ENCODE measurements at places on chromosomes 7 and 10. TPM values are rescaled to one million over a fixed set of nuclear protein-coding genes. Genes with fewer than 3 reads are reported as not detected.

RNF32 gene
- 0.83 TPM for total RNA-seq

DNA sequence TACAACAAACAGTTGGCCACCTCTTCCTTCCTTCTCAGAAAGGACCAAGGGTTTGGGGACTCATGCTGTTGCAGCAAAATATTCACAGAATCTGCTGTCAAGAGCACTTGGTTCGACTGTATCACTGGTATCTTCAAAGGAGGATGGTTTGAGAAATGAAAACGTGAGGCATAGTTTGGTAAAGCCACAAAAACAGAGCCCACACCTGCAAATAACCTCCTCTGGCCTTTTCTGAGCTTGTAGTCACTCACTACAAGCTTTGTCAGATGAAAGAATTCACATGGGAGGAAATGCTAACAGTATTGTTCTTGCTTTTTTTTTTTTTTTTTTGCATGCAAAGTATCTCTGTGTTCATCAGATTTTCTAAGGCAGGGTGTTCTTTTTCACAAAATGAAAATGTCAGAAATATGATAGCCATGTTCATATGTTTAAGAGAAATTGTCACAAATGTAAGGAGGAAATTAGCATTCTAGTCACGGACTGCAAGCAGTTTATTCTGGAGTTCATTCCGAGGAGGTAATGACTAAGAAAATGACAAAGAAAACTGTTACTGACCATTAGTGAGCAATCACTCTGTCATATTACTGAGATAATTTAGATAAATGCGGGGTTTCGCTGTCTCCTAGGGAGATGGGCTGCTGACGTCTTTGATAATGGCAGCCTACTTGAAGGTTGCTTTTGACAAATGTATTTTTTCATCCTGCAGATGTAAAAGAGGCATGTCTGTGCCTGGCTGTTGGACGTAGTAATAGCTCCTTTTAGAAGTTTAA is 117.8 kb upstream of the MYO3A start:
- no peaks in the 10 kb centered on the region for H3K4me1 ChIP-seq
- H3K36me3 ChIP-seq: no peaks in the 10 kb centered on the region
- no peak overlapping the region for H3K27ac ChIP-seq
- H3K4me3 ChIP-seq: no peak overlapping the region
- no peaks in the 10 kb centered on the region for H3K27me3 ChIP-seq

DNA sequence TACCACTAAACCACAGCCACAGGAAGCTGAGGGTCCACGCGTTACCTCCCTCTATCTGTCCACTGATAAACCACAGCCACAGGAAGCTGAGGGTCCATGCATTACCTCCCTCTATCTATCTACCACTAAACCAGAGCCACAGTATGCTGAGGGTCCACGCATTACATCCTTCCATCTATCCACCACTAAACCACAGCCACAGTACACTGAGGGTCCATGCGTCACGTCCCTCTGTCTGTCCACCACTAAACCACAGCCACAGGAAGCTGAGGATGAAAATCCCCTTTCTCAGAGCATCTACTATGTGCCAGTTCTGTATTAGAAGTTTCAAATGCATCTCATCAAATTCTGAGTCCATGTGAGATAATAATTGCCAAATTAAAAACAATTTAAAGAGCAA is 589.3 kb downstream of the DNAJB6 start:
- H3K36me3 ChIP-seq: no peaks in the 10 kb centered on the region
- no peak overlapping the region for H3K4me3 ChIP-seq
- DNase-seq: peak; percentile 14
- H3K27ac ChIP-seq: no peak overlapping the region
- no peaks in the 10 kb centered on the region for H3K27me3 ChIP-seq
- peaks cover 6% of the 10 kb centered on the region for H3K4me1 ChIP-seq

DNA sequence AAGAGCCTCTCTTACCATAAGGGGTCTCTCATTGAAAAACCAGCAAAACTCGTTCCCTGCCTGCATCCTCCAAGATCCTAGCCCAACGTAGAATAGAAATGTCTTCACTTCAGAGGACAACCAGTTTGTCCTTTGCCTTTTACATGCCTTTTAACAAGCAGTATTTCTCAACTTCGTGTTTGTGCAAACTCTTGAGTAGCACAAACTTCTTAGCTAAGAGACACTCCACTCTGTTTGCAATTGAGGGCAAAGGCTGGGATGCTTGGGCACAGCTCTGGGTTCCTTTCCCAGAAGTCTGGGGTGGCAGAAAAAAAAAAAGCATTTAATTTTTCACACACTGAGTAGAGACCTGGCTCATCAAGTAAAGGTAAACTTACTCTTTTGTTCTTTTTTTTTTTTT is 19.5 kb upstream of the KCTD7 start:
- H3K4me3 ChIP-seq: no peak overlapping the region
- no peaks in the 10 kb centered on the region for H3K4me1 ChIP-seq
- H3K27me3 ChIP-seq: no peaks in the 10 kb centered on the region

- H3K4me3 ChIP-seq: no peak overlapping the region
- peaks cover 14% of the 10 kb centered on the region for H3K36me3 ChIP-seq
- no peak overlapping the region for H3K27ac ChIP-seq
- peaks cover 5% of the 10 kb centered on the region for H3K4me1 ChIP-seq
- DNase-seq: no peak
Observed at GRCh38 chr10:12189426-12189825, 6.3 kb downstream of the NUDT5 start.

DNA sequence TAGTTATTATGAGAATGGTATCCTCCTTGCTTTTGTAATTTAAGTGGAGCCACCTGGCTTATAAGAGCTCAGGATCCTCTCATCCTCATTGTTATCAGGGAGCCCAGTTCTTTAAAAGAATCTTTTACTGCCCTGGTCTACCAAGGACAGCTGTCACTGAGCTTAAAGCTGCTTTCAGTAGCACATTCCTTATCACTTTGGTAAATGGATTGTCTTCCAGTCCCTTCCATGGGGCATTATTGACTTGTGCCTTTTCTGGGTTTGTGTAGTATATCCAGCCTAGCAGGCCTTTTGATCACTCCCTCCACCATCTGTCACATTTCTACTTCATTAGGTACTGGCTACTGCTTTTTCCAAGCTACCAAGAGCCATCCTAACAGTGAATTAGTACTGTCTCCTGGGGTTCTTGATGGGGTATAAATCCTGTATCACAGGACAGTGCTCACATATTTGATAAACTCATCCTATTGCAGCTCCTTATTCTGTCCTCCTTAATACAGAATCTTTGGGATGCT is 208.9 kb downstream of the TMEM26 start:
- no peaks in the 10 kb centered on the region for H3K27me3 ChIP-seq
- H3K4me3 ChIP-seq: no peak overlapping the region
- no peak overlapping the region for H3K27ac ChIP-seq

DNA sequence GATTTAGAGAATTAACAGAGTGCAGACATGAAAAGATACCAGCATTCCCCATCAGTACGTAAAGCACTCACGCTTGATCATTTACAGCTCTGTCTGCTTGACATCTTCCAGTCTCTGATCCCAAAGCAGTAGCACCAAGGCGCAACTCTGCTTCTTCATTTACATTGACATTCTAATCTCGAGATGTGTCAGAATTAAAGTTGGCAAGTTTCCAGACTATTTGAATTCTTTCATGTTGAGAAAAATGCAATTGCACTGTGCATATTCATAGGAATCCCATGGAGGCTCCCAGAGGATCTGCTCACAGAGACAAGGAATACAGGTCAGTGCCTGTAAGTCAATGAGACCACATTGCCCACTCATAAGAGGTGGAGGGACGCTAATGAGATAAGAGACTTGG is 183.9 kb downstream of the LRRN3 start:
- H3K36me3 ChIP-seq: no peaks in the 10 kb centered on the region

DNA sequence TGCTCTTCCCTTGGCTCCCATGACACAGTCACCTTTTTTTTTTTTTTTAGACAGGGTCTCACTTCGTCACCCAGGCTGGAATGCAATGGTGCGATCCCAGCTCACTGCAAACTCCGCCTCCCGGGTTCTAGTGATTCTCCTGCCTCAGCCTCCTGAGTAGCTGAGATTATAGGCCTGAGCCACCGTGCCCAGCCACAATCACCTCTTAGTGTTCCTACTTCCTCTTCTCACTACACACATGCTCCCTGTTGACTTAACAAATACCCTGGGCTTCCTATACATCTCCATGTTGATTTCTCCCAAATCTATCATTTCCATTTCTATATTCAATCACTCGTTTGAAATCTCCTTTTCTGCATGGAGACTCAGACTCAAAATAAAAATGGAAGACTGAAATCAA is 91.7 kb downstream of the CUBN start:
- no peaks in the 10 kb centered on the region for H3K36me3 ChIP-seq

GRCh38 chr7:71770269-71770907 is 638.4 kb downstream of the GALNT17 start:
- H3K27ac ChIP-seq: no peak overlapping the region
- H3K4me1 ChIP-seq: no peaks in the 10 kb centered on the region
- H3K36me3 ChIP-seq: no peaks in the 10 kb centered on the region
